Activated CD4-positive, CD25-positive, alpha-beta regulatory T cell treated with anti-CD3 and anti-CD28 coated beads, Interleukin-2, amount 50 U/mL, for 16 hours (primary cell): ENCODE measurements at places on chromosomes 2 and 18.

GRCh38 chr2:8544171-8544785, 137.6 kb upstream of the ID2 start:
- DNase-seq, result no peak

DNA sequence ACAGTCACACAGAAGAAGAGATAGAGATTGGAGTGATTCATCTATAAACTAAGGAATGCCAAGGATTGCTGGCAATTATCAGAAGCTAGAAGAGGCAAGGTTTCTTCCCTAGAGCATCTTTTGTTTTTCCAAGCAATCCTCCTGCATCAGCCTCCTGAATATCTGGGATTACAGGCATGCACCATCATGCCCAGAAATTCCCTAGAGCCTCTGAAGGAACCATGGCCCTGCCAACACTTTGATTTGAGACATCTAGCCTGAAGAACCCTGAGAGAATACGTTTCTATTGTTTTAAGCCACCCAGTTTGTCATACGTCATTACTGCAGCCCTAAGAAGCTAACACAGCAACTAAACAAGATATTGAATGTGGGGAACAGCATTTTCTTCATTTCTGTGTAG, 525.0 kb downstream of the ERBB4 start:
- DNase-seq, result no peak

- no peak for DNase-seq
Measured at GRCh38 chr2:151979694-151980093, 119.2 kb downstream of the CACNB4 start.

DNA sequence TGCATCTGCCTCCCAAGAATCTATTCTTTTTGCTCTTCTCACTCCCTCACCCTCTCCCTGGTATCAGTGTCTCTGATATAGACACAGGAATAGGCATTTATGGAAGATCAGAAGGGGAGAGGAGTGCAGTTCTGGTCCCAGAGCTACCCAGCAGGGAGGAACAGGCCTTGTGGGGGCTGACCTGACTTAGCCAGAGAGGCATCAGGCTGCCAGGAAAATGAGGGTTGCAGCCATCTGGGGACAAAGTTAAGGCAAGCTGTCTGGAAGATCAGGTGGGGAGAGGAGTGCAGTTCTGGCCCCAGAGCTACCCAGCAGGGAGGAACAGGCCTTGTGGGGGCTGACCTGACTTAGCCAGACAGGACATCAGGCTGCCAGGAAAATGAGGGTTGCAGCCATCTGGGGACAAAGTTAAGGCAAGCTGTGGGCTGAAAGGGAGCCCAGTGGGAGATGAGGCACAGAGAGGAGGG, 69.9 kb upstream of the HK2 start:
- no peak for DNase-seq

DNA sequence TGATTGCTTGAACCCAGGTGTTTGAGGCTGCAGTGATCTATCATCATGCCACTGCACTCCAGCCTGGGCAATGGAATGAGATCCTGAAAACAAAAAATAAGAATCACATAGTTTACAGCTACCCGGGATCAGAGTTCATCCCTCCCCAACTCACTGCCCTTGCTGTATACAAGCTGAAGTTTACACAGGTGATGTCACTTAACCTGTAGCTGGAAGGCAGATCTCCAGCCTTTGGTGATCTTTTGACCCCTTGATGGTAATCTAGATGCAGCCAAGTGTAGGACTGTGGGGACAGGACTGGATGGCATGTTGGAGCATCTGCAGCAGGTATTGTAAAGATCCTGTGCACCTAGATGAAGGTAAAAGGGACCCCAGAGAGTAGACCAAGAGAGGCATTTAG, 66.7 kb upstream of the SLC14A2 start:
- no peak for DNase-seq

DNA sequence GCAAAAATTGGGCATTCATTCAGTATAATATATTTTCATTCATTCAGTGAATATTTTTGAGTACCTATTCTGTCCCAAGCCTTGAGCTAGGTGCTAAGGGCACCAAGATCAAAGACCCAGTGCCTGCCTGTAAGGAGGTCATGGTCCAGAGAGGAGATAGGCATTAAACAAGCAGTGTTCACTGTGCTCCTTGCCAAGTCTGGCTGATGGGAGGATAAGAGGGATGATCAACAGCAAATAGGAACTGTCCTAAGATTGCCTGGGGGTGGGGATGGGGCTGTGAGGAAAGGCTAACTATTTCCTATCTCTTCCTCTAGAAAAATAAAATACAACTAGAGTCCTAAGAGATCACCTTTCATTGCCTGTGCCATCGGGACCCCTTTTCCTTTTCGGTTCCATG, 60.4 kb downstream of the SETBP1 start:
- no peak for DNase-seq

GRCh38 chr18:50397023-50397422, 22.2 kb downstream of the SKA1 start:
- no peak for DNase-seq

DNA sequence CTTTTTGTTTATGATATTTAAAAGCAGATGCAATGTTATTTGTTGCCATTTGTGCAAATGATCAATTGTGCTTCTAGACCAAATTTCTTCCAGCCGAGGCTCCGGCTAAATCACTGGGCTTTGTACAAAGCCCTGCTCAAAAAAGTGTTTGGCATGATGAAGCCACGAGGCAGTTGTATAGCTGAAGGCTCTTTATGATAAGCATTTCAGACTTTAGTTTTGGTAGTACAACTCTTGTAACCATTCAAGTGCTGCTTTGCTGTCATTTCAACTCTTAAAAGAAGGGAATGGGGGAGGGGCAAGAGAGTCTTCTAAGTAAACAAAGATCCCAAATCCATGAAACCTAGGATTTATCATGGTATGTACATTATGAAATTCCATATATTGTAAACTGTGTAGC, 3.3 kb upstream of the ZNF532 start:
- DNase-seq, result no peak

DNA sequence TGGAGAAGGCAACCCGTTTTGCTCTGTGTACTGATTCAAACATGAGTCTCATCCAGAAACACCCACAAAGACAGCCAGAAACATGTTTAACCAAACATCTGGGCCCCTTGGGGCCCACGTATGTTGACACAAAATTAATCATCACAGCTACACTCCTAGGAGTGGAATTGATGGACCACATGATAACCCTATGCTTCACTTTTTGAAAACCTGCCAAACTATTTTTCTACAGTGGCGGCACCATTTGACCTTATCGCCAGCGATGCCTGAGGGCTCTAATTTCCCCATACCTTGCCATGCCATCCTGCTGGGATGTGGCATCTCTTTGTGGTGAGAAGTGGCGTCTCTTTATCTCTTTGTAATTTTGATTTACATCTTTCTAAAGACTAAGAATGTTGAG, 38.5 kb downstream of the PSMG2 start:
- DNase-seq, result no peak

GRCh38 chr2:55019526-55020258, 30.6 kb downstream of the RTN4 start:
- DNase-seq, result no peak
